AML-193 (cell line): ENCODE measurements at places on chromosomes 12 and 14.

- DNase-seq, result no peak
Observed at GRCh38 chr14:102819176-102819628, 42.0 kb downstream of the TRAF3 start.

- no peak for DNase-seq
Observed at GRCh38 chr14:90523544-90523943, 126.7 kb downstream of the CALM1 start.

DNA sequence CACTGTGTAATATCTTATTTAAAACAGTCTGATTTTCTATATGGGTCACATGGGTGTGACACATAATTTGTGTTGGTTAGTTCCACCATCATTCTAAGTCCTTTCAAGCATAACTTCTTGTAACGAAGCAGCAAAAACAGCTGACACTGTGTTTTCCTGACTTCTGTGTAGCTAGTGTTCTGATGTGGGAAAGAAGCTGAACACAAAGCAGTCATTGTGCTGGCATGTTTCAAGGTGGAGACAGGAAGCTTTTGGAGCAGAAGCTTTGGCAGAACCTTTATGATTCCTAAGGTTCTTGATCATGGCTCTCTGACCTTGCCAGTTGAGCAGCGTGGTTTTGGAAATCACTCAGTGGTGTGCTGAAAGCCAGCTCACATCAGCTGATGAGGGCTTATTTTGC is 351.7 kb upstream of the MDGA2 start:
- no peak for DNase-seq

- DNase-seq, result no peak
Observed at GRCh38 chr14:101361451-101362433, 199.6 kb upstream of the DIO3 start.

- DNase-seq, result peak; percentile 54
Observed at GRCh38 chr14:81765651-81766275, 232.1 kb upstream of the SEL1L start.

DNA sequence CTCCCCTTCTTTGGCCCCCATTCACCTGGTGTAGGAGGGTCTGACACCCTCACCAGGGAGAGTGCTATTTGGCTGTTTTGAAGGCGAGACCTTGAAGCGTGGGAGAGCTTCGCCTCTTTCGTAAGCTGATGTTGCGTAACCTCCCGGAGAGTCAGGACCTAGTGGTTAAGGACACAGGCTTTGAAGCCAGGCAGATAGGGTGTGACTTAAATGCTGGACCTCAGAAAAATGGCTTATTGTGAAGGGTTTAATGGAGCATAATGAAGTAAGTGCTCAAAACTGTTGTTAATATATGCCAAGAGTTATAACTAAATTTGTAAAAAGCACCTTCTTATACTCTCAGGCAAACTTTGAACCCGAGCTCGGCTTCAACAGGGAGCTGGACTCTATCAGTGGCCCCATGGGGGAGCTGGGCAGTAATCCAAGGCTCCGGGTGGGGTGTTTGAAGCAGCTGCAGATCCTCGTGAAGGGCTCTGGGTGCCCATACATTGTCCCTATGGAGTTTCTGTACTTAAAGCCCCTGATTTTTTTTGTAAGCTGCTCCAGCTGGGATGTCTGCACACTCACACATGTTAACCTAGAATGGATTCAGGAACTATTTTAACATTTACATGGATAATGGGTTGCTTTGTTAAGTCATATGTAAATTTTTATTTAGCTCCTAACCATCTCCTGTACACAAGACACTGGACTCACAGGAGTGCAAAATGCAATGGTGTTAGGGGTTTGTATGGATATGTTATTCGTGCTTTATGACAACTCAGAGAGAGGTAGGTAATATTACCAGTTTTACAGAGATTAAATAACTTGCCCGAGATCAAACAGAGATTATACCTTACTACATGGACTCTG is 26.0 kb downstream of the PPFIBP1 start:
- DNase-seq, result peak; percentile 88

DNA sequence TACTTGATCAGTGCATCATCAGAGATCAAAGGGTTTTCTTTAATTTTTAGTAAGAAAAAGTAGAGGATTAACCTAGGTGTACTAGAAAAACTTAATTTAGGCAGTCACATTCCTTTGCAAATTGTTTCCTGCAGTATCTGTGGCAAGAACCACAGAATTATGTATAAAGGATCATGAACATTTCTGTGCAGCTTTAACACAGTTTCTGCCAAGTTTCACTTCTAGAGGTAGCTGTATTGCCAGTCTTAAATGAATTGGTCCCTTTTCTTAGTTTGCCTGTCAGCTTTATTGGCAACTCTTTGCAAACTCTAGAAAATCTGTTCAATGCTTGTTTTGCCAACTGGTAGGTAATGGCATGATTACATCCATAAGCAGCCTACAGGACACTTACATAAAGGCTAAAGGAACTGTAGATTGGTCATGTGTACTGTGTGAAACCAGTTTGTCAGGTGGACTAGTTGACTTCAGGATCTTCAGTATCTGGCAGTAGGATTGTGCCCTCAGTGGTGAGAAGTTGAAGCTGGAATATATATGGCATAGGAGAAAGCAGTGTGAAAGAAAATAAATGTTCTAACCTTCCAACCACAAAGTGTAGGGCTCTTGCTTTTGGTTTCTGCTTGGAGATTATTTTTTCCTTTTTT is 75.9 kb downstream of the TTLL5 start:
- no peak for DNase-seq

DNA sequence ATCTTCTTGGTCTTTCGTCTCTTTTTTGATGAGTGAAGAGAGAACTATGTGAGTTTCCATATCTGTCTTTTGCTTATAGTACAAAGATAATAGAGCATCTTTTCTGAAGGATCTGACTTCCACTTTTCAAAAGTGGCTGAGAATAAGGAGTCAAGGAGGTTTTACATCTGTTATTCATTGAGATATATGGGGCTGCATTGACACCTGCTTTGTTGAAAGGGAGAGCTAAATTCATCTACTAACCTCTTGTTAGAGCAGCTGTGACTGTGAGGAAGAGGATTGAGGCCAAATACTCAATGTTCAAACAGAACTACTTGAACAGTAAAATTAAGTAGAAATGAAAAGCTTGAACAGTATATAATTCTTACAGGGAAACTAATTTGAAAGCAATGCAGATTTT is 130.2 kb upstream of the ATP2B1 start:
- no peak for DNase-seq

GRCh38 chr12:30111719-30112118 is 328.0 kb upstream of the TMTC1 start:
- no peak for DNase-seq

- DNase-seq, result peak; percentile 1
Observed at GRCh38 chr14:55843718-55844403, 263.9 kb downstream of the KTN1 start.

GRCh38 chr12:66066137-66066928 is 64.2 kb downstream of the LLPH start:
- DNase-seq, result no peak

DNA sequence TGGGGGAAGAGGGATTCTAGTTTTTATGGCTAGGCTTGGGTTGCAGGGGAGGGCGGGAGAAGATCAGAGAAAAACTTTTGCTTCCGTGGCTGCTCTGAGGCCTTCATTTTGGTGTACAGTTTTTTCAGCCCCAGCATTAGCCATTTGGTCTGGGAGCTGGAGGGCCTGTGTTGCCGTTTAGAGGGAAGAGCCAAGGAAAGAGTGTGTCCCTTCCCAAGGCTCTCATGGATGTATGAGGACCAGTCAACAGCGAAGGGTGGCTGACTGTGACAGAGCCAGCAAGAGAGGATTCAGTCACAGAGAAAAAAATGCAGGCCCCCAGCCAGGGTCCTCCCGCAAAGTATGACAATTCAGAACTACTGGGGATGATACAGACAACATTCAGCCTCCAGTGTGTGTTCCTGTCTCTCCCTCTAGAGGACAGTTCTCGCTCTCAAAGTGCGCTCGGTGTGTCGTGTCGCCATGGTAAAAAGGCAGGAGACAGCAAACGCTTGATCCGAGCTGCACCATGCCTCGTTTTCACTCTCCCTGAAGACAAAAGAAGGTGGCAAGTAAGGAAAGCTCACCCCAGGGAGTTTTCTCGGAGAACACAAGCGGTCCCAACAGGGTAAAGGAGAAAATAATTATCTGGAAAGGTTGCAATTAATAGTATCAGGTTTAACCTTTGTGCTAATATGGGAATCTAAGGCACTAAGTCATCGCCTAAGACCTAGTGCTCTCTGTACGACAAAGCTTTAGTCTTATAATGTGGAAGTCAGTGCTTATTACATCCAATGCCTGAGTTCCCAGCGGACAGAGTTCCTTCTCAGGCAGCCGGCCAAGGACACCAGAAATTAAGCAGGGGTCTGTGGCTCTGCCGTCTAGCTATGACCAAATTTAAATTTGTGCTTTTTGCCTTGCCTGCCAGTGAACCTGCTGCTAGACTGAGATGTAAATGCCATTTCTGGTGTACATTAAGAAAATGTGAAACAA is 157.3 kb upstream of the PLXNC1 start:
- DNase-seq, result no peak

- no peak for DNase-seq
Observed at GRCh38 chr14:67411820-67412421, at the start of gene PLEK2. TSS of gene PLEK2 (minus strand) at chr14:67412165. CDS start at chr14:67412059, 106 bp downstream.
